ENCODE measurements at places on chromosomes 4 and X.

GRCh38 chr4:43112139-43112538, 219.6 kb downstream of the GRXCR1 start:
- no peak for DNase-seq

DNA sequence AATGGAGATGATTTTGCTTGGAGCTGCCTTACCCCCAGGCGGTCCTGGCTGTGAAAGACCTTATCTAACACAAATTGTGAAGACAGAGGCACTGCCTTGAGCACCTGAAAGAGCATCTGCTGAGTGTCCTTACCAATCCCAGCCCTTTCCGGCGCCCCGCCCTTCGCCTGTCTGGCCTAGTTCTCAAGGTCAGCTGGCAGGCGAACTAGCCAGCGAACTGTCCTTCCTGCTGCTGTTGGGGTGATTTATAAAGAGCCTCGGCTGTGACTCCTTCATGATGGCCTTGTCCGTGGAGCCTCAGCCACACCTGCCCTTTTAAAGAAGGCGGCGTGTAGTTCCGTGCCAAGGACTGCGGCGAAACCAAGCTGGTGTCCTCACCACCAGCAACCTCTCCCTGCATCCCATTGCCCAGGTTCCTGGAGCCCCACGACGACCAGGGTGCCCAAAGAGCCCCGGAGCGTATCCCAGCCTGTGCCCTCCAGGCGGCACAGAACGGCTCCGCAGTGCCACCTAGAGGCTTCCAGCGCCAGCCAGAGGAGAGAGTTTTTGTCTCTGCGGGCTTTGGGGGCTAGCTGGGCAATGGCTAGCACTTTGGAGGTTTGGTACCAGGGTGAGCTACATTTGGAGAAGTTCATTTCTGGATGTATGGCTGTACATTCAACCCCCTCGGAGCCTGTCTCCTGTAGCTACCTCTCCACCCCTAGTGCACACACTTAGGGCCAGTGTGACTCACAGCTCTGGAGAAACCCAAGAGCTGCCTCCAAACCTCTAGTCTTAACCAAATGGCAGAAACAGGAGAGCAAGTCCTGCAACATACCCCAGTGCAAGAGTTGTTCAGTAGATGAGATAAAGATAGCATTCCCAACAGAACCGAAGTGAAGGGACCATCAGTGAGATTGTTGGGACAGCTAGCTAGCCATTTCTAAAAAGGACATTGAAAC, 36.8 kb upstream of the VMA21 start:
- no peak for DNase-seq

GRCh38 chrX:106397788-106398538, 213.8 kb upstream of the RADX start:
- no peak for DNase-seq

DNA sequence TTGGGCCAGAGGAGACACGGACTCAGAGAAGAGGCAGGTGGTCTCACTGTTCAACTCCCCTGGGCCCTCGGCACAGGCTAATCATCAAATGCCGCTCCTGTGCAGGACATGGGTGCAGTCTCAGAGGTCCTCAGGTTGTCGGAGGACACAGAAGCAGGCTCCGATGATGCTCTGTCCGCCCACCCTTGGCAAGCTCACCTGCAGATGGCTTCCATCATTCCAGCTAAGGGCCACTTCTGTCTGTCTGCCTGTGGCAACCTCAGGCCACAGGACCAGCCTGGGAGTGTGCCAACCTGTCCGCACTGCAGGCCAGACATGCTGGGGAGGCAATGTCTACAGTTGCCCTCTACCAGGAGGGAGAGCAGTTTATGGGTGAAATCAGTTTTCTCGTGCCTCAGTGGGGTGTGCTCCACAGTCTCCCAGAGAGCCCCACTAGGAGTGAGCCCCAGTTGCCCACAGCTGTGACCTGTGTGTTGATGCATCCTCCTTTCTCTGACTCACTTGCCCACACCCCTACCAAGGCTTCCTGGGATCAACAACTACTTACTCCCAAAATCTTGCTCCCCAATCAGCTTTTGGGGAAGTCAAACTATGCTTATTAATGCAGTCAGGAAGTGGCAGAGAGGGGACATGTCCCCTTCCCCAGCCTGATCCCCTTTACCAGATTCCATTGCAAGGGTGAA, 55.9 kb downstream of the HTRA3 start:
- no peak for DNase-seq

DNA sequence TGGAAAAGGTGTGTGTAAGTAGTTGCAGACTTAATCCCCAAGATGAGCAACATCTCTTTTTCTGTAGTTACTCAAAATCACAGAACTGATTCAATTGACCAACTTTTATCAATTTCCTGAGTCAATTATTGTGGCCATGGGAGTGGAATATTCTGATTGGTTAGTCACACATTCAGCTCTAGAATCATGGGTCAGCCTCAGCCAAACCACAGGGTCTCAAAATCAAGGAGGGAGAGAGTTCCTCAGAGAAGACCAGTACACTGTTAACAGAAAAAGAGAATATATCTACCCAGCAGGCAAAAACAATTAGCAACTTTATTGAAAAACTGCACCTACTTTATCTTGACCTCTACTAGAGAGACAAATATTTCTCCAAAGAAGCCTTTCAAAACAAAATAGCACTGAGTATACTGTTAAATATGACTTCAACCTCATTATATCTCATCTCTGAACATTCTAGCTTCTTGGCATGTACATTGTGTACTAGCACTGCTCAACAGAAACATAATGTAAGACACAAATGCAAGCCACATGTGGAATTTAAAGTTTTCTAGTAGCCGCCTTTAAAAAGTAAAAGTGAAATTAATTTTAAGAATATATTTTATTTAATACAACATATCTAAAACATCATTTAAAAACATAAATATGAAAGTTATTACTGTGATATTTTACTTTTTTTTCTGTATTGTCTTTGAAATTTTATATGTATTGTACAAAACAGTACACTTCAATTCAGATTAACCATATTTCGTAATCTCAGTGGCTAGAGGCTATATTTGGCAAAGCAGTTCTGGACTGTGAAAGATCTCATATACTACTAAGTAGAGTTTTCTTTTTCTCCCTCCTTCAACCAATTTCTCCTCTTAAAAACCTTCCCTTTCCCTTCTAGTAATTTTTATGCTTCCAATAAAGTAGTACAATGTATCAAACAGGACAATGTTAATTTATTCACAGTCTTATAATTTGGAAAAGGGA, 11.8 kb upstream of the LCORL start:
- no peak for DNase-seq

DNA sequence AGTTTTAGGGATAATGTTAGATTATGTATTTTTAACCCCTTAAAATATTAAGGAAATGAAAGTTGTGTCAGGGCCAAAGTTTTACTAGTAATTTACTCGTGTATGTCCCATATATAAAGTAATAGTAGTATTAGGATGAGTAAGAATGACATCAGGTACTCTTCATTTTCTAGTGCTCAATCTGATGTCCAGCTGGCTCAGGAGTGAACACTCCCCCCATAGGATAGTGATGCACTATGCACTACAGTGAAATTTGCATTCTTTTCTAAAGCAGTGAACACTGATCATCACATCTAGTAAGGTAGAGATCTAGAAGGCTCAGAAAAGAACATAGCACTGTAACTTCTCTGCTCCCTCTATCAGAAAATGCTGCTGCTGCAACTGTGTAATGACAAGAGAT, 409.7 kb downstream of the GLUD2 start:
- no peak for DNase-seq

- no peak for DNase-seq
Measured at GRCh38 chr4:175998782-175999181, 66.9 kb upstream of the WDR17 start.

GRCh38 chr4:146916479-146917076, 29.1 kb downstream of the TTC29 start:
- DNase-seq: no peak

DNA sequence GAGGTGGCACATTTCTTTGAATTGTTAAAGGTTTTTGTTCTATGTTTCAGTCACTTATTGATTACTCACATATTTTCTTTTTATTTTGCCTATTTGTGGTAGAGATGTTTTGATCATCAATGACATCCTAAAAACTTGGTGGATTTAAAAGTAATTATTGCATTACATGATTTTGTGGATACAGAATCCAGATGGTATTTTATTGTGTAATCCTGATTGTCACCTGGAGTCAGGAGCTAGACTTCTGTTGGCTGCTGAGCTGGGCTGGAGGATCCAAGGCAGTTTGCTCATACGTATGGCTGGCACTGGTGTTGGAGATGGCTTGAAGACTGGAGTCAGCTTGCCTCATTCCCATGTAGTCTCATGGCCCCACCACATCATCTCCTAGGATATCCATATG, 1009.6 kb upstream of the PCDH7 start:
- no peak for DNase-seq

DNA sequence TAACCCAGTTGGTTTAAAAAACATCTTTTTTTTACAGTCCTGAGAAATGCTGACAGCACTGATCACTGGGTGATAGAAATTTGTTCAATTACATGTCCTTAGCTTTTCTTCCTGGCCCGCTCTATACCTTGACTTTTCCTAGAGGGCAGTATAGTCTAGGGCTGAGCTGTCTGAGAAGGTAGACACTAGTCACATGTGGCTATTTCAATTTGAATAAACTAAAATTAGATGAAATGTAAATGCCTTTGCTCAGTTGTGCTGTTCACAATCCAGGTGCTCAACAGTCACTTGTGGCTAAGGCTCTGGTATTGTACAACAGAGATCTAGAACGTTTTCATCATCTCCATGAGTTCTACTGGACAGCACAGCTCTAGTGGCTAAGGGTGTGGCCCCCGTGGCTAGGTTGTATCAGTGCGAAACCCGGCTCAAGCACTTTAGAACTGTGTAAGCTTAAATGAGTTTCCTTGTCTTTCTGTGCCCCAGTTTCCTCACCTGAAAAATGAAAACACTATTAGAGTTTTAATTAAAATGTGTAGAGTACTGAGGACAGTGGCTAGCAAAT, 111.6 kb upstream of the WDR17 start:
- no peak for DNase-seq

- no peak for DNase-seq
Measured at GRCh38 chr4:173910891-173911290, 372.6 kb downstream of the FBXO8 start.

DNA sequence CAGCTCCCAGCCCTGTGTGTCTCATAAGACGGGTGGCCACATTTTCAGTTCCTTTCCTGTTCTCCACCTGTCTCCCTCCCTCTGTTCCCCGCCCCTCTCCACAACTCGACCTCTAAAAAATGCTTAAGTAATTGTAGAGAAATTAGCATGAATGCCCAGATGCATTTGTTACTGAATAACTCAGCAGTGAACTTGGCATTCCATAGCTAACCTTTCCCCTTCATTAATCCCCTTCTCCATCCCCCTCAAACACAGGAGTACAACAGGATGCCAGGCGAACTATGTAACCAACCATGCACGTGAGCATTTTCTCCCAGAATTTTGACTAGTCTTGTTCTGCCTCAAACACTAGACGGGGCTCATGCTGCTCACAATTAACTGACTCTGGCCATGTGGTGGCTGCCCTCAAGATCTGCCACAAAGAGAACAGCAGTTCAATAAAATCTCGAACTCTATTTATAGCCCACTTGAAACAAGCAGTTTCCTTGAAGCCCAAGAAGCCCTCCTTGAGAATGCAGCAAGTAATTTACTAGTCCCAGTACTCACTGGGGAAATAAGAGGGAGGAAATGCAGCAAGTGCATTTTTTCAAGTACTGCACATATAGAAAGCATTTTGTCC, 351.2 kb downstream of the ARHGAP24 start:
- DNase-seq: no peak

DNA sequence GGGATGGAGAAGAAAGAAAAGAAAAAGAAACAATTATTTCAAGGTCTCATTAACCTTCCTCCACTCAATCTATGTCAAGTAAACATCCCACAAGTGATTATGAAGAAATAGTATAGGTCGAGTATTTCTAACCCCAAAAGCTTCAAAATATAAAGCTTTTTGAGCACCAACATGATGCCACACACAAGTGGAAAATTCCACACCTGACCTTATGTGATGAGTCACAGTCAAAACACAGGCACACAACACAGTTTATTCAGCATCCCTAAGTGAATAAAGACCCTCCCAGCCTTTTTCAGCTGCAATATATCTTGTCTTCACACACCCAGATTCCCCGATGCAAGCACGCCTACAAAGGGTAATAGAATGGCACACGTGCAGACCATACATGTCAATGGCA, 51.7 kb upstream of the VEGFC start:
- DNase-seq: no peak

GRCh38 chrX:11756354-11757318, 1.4 kb upstream of the MSL3 start:
- no peak for DNase-seq

- DNase-seq: no peak
Measured at GRCh38 chrX:131728295-131729145, 184.6 kb downstream of the OR13H1 start.

GRCh38 chr4:3365871-3366842, 73.3 kb downstream of the RGS12 start:
- no peak for DNase-seq

GRCh38 chr4:125719987-125720386, 405.2 kb downstream of the FAT4 start:
- no peak for DNase-seq

DNA sequence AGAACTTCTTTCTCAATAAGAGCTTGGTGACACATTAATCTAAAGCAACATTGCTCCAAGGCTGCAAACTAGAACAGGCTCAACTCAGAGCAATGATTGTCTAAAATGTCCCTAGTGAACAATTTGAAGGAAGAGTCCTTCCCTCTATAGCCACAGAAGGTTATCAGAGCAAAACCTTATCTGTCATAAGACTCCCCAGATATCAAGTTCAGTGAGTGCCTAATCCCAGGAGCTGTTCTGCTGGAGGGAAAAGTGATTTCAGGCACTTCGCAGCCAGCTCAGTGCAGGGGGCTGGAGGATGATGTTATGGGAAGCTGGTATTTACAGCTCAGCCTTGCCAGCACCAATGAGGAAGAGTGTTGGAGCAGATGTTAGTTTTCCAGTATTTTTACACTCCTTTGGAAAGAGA, 497.5 kb downstream of the INPP4B start:
- DNase-seq: no peak

DNA sequence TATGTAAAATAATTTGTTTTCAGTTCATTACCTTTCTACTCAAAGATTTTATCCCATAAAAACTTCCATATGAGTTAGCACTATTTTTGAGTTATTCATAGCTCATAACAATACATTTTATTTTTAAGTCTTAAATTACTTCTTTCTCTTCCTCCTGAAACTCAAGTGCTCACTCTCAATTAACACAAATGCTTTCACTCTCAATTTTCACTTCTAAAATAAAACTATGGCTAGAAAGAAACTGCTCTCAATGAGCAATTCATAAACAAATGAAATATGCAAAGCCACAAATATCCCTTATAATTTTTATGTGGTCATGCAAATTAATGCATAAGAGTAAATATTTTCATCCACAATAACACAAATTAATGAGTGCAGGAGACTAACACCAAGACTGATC, 38.8 kb downstream of the MAML3 start:
- no peak for DNase-seq
